ENCODE measurements at places on chromosomes 6 and 20. TPM values are rescaled to one million over a fixed set of nuclear protein-coding genes. Genes with fewer than 3 reads are reported as not detected.

OLIG3 gene
- total RNA-seq = not detected

KCNK16 gene
- total RNA-seq = not detected

CLDN20 gene
- not detected for total RNA-seq

ENTPD6 gene
- total RNA-seq = 89.2 TPM

HLA-DPA1 gene
- 0.89 TPM for total RNA-seq

Data from HCT116 (cell line).